ENCODE measurements at places on chromosomes 5 and 9.

GRCh38 chr9:110355911-110356310 lies 18.2 kb upstream of the TXNDC8 start:
- DNase-seq = no peak

DNA sequence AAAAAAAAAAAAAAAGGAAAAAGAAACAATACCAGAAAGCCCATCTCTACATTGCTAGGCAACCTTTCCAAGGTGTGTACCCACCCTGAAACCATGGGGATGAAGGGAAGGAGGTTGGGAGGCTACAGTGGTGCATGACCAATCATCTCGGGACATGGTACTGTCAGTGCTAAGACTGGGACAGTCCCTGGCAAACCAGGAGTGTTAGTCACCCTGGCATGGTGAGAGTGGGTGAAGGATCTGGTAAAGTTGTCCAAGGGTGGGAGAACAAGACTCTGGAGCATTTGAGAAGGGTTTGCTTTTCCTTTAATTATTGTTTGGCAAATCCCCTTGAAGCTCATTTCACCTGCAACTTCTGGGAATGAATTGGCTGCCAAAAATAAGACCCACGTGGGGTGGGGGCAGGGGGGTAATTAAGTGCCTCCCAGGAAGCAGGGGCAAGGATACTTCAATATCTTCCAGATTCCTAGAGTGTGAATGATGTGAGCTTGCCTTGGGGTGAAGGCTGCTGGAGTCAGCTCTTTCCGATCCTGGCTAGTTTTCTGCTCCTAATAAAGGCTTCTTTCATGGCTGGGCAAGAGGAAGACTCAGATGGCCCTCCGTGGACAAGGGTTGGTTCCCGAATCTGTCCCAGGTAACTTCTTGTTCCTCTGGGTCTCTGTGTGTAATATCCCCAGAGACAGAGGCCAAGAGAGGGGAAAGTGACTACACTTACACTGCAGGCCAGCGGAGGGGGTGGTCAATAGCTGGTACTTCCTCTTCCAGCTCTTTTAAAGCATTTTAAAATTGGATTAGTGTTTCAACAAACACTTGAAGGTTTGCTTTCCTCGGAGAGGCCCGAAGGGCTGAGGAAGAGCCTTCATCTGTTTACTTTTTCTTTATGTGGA lies 61.6 kb upstream of the SPRY4 start:
- no peak for DNase-seq

- DNase-seq = no peak
These were observed 133.0 kb upstream of the TUT7 start for GRCh38 chr9:86486891-86487837.

- no peak for DNase-seq
These were observed 150.8 kb downstream of the ROR2 start for GRCh38 chr9:91799113-91799744.

DNA sequence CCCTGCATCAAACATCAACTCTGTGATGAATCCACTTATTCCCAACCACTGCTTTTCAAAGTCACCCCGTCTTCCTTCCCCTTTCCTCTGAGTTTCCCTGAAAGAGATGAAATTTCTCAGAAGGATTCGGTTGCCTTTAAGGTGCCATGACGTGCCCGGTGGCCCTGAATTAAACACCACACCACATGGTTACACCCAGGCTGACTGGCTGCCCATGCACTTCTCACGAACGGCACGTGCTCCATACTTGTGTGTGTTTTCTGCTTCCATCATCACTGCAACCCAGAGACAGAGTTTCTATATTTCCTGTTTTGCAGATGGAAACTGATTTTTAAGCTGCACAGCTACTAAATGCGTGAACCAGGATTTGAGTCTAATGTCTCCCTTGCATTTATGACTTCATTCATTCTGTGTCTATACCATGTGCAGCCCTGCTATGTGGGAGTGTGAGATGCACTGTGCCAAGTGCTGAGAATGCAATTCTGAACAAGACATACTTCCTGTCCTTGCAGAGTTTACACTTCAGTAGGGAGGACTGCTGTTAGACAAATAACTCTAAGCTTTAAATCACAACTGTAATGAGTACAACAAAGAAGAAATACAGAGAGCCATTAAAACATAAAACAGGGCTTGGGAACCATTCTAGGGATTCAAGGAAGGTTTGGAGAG lies 162.9 kb downstream of the NXNL2 start:
- DNase-seq = no peak

DNA sequence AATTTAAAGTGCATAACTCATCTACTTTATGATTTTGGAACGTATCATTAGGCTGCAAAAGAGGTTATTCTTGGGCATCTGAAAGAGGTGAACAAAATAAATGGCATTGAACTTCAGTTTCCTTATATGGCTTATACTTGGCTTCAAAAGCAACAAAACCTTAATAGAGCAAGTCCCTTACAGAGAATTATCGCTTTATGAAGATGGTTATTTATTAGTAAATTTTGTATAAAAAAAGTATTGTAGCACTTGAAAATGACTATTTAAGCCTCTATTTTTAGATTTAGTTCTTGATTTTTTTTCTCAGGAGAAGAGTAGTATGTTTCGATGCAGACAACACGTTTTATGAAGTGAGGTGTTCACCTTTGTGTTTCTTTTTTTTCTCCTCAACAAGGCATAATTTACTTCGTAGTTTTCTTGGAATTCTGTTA lies 2.0 kb downstream of the ERBIN start:
- DNase-seq = no peak

DNA sequence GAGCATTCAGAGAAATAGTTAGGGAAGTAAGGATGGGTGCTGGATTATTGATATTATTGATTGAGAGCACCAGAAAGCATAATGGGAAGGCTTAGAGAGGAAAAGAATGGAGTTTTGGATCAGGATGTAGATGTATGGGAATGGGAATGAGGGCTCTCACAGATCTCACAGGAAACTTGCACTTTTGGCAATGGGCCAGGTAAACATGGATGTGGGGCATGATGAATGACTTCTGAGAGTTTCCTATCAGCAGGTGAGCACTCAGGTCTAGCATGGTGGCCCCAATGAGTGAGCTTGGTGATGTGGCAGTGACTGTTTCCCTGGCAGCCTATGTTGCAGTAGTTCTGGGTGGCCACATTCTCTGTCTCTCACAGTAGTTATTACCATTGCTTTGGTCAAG lies 283.8 kb downstream of the FBXL7 start:
- no peak for DNase-seq

DNA sequence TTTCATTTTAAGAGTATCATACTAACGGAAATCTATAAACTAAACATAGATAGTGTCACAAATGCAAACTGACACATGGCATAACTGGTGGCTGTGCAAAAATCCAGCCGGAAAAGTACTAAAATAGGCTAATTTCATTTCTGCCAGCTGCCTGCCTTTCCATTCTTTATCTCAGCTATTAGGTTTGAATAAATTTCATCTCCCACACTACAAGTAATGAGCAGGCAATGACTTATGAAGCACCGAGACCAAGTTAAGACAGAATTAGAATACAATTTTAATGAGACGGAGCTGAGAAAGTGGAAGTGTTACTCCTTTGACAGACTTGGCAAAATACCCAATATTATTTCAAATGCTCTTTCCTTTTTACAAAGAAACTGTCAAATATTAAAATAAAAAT lies 258.8 kb upstream of the ZNF608 start:
- no peak for DNase-seq

- no peak for DNase-seq
These were observed 161.8 kb upstream of the MAP1B start for GRCh38 chr5:71945436-71945835.

DNA sequence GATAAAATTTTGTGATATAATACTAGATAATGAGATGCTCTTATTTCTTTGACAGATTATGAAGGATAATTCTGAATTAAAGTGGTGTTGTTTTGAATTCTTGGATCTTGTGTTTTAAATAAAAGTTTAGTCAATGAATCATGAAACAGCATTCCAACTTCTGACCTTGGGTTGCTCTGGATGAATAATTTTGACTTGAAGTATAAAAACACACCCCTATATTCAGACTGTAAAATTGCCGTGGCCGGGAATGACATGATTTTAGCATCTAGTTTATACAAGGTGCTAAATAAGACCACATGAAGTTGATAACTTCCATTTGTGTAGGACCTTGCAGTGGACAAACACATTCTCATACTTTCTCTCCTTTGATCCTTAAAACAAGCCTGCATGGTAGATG lies 67.2 kb upstream of the DAP start:
- no peak for DNase-seq

- DNase-seq = no peak
These were observed 4.5 kb upstream of the ORM1 start for GRCh38 chr9:114318416-114318815.
